ENCODE measurements at places on chromosomes 11 and 22.
A peak's percentile ranks its signal among the peaks of the same experiment; 100 is the strongest.

GRCh38 chr11:83449338-83449913, 163.3 kb upstream of the CCDC90B start:
- peak; percentile 78 for DNase-seq

GRCh38 chr11:13929395-13929891, 33.1 kb upstream of the SPON1 start:
- no peak for DNase-seq

- no peak for DNase-seq
Observed at GRCh38 chr11:122742301-122743018, 86.9 kb downstream of the UBASH3B start.

- DNase-seq, result no peak
Observed at GRCh38 chr22:45977551-45978274, 751 bp upstream of the WNT7B start.

- DNase-seq, result no peak
Observed at GRCh38 chr11:1780700-1781592, 17.2 kb upstream of the CTSD start.

DNA sequence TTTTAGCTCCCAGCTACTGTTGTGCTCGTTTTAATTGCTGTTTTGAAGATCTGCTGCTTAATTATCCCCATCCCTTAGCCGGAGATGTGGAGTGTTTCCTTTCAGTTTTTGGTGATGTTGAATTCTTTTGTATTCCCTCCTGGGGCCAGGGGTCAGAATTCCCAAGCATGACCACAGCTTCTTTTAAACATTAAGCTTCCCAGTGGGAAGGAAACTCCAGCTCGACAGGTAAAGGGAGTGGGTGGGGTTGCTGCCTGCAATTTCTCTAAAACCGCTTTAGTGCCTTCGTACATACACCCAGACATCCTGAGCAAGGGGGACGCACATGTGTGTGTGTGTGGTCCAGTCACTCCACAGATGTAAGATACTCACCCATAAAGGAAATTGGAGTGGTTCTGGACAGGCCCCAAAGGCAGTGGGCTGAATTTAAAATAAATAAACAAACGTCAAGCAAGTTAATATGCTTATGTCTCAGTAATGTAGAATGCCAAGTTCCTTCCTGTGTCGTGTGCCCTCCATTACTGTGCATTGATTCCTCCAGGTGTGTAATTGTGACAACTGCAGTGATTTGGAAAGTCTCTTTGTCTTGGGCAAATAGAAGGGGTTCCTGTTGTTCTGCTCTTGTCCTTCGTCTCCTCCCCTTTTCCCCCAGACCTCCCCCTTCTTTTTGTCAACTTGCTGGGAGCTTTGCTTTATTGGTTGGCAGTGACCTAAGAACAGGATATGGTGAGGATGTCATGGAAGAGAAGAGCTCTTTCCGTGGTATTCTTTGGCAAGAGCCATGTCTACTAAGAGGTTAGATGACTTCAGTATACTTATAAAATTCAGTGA, 19.2 kb upstream of the ADSL start:
- DNase-seq, result no peak

- no peak for DNase-seq
Observed at GRCh38 chr22:49767355-49768062, 60.2 kb downstream of the BRD1 start.

All from NCI-H1436 treated with DMSO at 0.1 percent for 48 hours (cell line).